ENCODE measurements at places on chromosomes 1 and 21.

- no peak for DNase-seq
These were observed 59.6 kb downstream of the HSF2BP start for GRCh38 chr21:43599728-43600127.

GRCh38 chr1:206766251-206766856 lies 4.2 kb upstream of the IL19 start:
- peak; percentile 85 for DNase-seq

DNA sequence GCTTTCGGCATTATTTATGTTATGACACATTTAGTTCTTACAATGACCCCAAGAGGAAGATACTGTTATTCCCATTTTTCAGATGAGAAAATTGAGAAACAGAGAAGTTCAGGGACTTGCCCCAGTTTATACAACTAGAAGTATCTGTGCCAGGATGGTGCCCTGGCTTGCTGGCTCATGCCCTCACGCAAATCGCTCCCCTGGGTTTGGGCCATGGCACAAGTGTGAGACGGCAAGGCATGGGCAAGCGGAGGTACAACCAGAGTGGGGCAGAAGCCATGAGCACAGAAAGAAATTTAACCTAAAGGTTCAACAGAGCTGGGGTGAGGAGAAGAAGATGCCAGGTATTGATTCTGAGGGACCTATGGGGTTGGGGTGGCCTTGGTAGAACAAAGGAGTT lies 469.8 kb downstream of the DSCAM start:
- no peak for DNase-seq

GRCh38 chr21:32585970-32586369 lies 647 bp upstream of the TCP10L start:
- no peak for DNase-seq

DNA sequence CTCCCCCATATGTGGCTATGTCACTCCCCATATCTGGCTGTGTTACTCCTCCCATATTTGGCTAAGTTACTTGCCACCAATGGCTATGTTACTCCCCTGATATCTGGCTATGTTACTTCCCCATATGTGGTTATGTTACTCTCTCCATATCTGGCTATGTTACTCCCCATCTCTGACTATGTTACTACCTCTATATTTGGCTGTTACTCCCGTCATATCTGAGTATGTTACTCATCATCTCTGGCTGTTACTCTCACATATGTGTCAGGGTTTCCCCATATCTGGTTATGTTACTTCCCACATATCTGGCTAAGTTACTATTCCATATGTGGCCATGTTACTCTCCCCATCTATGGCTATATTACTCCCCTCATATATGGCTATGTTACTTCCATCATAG lies 50.3 kb upstream of the MAP10 start:
- DNase-seq: no peak

DNA sequence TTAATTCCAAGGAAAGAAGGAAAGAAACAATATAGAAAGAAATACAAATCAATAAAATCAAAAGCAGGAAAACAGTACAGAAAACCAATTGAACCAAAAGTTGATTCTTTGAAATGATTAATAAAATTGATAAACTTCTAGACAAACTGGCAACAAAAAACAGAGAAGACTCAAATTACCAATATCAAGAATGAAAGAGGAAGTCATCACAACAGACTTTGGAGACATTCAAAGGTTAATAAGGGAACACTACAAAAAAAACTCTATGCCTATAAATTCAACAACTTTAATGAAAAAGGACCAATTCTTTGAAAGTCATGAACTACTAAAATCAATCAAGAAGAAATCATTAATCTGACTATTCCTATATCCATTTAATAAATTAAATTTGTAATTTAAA lies 329.3 kb upstream of the NR5A2 start:
- no peak for DNase-seq

GRCh38 chr1:44361478-44361877 lies 6.4 kb upstream of the ERI3 start:
- no peak for DNase-seq

DNA sequence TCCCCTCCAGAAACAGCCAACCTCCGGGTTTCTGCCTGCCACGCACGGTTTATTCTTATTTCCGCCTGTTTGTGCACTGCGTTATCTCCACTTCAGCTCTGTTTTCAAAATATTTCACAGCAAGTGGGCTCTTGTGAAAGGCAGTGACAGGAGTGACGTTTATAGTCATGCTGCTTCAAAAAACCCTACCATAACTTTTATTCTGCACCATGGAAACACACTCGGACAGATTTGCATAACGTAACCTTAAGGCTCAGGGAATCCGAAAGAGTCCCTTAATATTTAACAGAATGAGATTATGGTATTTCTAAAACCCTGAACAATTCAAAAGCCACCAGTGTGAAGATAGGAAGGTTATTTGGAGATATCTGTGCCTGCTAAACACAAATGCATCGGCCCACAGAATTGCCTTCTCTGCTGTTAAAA lies 782 bp upstream of the SDE2 start:
- no peak for DNase-seq

- no peak for DNase-seq
These were observed 40.3 kb downstream of the DIRAS3 start for GRCh38 chr1:68010090-68010489.

- no peak for DNase-seq
These were observed 77.0 kb downstream of the LBR start for GRCh38 chr1:225350872-225351271.

GRCh38 chr1:37537378-37537777 lies 16.7 kb downstream of the SNIP1 start:
- DNase-seq: no peak

DNA sequence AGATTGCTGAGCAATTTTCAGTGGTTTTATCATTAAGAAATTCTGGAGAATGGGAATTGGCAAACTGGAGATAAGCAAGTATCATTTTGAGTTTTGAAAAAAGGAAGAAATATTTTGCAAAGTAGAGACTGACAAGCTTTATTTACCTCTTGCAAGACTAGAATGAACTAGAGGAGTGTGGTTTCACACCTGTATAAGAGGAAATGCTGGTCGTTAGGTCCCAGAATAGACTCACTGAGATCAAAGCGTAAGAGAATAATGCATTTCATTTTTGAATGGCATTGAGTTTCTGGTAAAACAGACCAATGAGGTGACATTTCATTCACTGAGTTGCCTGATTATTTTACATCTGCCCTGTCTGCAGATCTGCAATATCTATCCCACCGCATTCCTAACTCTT lies 308.1 kb downstream of the ADGRL2 start:
- DNase-seq: no peak

- DNase-seq: no peak
These were observed 14.1 kb upstream of the C1orf87 start for GRCh38 chr1:60087681-60088080.

DNA sequence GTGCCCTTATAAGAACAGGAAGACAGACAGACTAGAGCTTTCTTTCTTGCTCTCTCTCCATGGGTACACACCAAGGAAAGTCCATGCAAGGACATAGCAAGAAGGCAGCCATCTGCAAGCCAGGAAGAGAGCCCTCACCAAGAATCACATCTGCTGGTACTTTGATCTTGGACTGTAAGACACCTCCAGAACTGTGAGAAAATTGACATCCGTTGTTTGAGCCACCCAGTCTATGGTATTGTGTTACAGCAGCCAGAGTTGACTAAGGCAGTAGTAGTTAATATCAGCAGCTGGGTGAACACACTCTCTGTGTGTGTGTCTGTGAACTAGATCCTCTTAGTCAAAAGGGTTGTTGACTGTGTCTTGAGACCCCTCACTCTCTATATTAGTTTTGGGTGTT lies 53.8 kb upstream of the PPP2R5A start:
- no peak for DNase-seq

- DNase-seq: no peak
These were observed 179.2 kb upstream of the LMO4 start for GRCh38 chr1:87149241-87150041.

GRCh38 chr1:193540511-193540910 lies 354.1 kb upstream of the B3GALT2 start:
- no peak for DNase-seq

GRCh38 chr1:119452091-119452490 lies 37.1 kb downstream of the HSD3B2 start:
- DNase-seq: no peak

GRCh38 chr1:174406421-174406820 lies 41.3 kb upstream of the GPR52 start:
- DNase-seq: no peak

GRCh38 chr1:187281085-187281484 lies 452.3 kb downstream of the PLA2G4A start:
- DNase-seq: no peak

DNA sequence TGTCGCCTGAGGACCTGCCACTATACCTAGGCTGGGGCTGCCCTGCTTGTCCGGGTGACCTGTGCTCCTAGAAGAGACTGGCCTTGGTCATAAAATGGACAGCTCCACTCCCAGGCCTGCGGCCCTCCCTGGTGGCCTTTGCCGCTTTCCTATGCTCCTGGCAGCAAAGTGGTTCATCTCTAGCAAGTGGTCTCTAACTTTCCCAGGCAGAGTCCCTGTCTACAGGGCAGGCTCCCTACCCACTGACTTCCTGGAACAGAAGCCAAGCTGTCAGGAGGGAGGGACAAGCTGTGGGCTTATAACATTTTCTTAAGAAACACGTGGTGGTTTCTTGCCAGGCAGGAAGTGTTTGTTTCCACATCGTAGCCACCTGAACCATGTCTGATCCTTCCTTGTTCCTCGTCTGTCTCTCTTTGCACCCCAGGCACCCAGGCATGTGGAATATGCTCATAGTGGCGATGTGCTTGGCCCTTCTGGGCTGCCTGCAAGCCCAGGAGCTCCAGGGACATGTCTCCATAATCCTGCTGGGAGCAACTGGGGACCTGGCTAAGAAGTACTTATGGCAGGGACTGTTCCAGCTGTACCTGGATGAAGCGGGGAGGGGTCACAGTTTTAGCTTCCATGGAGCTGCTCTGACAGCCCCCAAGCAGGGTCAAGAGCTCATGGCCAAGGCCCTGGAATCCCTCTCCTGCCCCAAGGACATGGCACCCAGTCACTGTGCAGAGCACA lies 10.1 kb downstream of the H6PD start:
- DNase-seq: no peak

GRCh38 chr1:165763442-165763841 lies 5.2 kb downstream of the TMCO1 start:
- DNase-seq: no peak

DNA sequence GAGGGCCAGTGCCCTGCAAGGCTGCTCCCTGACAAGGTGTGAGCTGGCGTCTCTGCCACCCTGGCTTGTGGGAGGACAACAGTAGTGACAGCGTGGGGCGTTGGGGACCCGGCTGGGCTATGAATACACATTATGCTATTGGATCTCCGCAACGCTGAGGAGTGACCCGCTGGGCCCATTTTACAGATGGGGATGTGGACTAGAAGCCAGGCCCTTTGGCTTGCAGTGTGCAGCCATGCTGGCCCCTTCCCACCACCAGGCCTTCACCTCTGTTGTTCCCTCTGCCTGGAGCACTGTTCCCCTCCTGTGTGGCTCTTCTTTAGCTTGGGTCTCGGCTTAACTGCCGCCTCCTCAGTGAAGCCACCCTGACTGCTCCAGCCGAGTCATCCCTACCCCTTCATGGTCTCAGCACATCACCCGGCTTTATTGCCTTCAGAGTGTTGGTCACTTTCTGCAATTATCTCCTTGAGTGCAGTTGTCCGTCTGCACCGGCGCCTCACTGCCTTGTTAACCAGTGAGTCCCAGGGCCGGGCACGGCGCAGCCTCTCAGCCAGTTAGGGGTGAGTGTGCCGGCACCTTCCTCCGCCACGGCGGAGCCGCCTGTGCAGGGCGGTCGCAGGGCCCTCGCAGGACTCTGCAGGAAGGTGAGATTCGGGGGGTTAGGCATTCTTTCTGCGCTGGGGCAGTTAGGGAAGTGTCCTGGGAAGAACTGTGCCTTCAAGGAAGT lies 84.4 kb upstream of the ACTL8 start:
- no peak for DNase-seq

GRCh38 chr1:119787776-119788175 lies 19.1 kb upstream of the HMGCS2 start:
- DNase-seq: no peak

DNA sequence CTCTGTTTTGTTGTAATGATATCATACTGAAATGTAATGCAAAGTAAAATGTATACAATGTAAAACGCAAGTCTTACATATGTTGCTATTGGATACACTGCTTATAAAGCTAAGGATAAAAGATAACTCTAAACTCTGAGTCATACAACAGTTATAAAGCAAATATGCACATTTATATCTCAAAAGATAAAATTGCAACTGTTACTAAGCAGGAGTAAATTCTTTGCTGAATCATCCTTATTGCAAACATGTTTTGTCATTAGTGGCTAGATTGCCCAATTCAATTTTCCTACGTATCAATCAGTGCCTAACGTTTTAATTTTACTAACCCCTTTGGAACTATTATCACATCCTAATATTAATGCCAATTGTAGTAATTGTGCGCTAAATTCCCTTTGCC lies 762.9 kb downstream of the LTN1 start:
- DNase-seq: no peak

DNA sequence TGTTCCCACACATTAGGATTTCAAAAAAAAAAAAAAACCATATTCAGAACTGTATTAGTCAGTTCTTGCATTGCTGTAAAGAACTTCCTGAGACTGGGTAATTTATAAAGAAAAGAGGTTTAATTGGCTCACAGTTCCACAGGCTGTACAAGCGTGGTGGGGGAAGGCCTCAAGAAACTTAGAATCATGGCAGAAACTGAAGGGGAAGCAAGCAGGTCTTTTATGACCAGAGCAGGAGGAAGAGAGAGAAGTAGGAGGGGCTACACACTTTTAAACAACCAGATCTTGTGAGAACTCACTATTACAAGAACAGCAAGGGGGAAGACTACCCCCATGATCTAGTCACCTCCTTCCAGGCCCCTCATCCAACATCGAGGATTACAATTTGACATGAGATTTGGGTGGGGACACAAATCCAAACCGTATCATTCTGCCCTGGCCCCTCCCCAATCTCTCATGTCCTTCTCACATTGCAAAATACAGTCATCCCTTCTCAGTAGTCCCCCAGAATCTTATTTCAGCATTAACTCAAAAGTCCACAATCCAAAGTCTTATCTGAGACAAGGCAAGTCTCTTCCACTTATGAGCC lies 51.8 kb downstream of the POU2F1 start:
- no peak for DNase-seq

- peak; percentile 86 for DNase-seq
These were observed 65.9 kb downstream of the PIK3CD start for GRCh38 chr1:9717193-9718005.

- DNase-seq: no peak
These were observed 21.1 kb upstream of the CDC42 start for GRCh38 chr1:22031214-22031962.

- DNase-seq: no peak
These were observed 106.7 kb upstream of the CDC42BPA start for GRCh38 chr1:227424953-227425352.

DNA sequence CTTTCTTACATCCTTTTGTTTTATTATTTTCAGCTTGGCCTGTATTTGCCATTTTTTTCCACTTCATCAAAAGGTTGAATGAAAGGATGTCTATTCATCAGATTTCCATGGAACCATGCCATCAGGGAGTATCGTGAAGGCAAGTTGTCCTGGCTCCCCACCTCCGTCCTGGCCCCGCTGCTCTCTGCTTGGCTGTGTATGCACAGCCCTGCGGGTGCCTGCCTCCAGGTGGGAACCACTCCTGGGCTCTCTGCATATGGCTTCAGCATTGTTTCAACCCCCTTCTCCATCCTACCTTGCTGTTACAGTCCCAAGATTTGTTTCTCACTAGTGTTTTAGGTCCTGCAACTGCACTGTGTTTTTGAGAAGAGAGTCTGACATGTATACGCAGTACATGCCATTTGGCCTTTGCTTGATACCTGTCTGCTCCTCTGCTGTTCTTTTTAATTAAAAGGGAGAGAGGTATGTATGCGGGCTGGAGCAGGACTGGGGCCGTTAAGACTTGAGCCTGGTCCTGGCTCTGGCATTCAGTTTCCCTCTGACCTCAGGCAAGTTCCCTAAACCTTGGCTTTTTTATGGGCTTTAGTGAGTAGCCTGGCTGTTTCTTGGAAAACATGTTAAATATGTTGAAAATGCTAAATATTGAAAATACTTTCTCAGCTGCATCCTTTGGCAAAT lies 69.9 kb upstream of the GCLM start:
- no peak for DNase-seq
